ENCODE measurements at places on chromosomes 5 and 9. TPM values are rescaled to one million over a fixed set of nuclear protein-coding genes. Genes with fewer than 3 reads are reported as not detected.

FGF18 gene
- not detected for total RNA-seq

FAM169A gene
- 4.5 TPM for total RNA-seq

GRCh38 chr5:4116834-4117233 lies 521.2 kb downstream of the IRX1 start:
- no peak overlapping the region for H3K27ac ChIP-seq
- no peak overlapping the region for H3K4me3 ChIP-seq
- no peaks in the 10 kb centered on the region for H3K4me1 ChIP-seq

GRCh38 chr5:68381909-68382308 lies 166.4 kb downstream of the PIK3R1 start:
- H3K27ac ChIP-seq: no peak overlapping the region
- no peaks in the 10 kb centered on the region for H3K36me3 ChIP-seq
- H3K4me3 ChIP-seq: no peak overlapping the region
- DNase-seq: no peak

DNA sequence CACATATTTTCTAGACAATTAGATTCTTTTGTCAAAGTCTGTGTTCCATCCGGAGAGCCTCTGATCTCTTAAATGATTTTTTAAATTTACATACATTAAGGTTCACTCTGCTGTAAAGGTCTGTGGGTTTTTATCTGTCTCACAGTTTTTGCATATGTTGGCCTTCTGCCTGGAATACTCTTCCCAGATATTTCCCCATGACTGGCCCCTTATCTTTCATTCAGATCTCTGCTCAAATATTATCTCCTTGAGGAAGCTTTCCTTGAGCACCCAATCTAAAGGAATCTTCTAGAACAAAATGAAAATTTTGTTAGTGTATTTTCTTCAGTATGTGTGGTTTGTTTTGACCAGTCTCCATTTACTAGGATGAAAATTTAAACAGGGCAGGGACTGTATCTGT lies 26.3 kb downstream of the FAF2 start:
- no peak overlapping the region for H3K4me3 ChIP-seq
- no peaks in the 10 kb centered on the region for H3K27me3 ChIP-seq
- H3K36me3 ChIP-seq: peaks cover 2% of the 10 kb centered on the region
- no peaks in the 10 kb centered on the region for H3K4me1 ChIP-seq
- no peak overlapping the region for H3K27ac ChIP-seq

CTXN3 gene
- not detected for total RNA-seq

All from GM12878 (cell line).